Umbilical cord (tissue), 2 donors: ENCODE measurements at places on chromosomes 16 and 17. TPM values are rescaled to one million over a fixed set of nuclear protein-coding genes. Genes with fewer than 3 reads are reported as not detected.

DNA sequence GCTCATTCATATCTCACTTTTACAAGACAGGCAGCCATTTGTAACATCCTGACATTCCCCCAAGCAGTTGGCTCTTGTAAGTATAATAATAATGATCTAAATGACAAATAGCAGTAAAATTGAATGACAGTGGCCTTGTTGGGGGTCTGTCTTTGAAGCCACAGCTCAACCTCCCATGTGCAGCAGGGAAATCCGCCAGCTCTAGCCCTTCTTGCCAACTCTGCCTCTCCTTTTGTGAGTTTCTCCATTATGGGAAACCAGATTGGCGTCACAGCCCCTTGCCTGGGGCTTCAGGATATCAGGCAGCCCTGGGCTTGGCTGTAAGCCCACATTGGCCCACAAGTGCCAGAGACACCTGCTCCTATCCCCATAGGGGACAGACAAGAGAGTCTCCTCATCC lies 70.4 kb upstream of the CACNG5 start:
- DNase-seq: no peak

DNA sequence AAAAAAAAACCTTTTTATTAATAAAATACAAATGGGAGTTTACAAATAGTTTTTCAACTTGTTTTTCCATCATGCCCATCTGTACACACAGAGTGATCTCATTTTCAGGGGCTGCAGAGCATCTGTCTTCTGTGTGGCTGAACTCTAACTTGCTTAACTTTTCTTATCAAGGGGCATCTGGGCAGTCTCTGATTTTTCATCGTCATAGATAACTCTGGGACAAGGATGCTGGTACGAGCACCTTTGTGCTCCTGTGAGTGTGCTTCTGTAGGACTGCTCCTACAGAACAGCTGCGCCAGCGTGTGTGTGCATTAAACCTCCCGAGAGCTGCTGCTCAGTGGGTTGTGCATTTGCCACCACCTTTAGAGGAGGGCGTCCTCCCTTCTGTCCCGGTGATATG lies 34.6 kb upstream of the TAC4 start:
- no peak for DNase-seq

DNA sequence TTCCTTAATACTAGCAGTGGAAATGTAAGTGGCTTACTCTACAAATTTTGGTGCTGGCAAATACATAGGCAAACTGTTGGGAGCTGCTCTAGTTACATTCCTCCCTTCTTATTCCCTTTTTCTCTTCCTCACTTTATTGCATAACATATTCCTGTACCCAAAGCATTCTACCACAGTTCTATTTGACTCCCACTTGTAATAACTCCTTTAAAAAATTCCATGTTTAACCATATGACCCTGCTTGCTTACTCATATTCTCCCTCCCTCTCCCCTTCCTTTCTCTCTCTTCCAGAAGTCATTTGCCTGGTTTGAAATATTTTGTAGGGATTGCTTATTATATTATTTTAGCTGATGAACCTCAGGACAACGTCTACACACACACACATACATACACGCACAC lies 22.7 kb downstream of the NQO1 start:
- no peak for DNase-seq

- no peak for DNase-seq
Observed at GRCh38 chr16:3007059-3007956, 5.4 kb upstream of the CLDN9 start.

DNA sequence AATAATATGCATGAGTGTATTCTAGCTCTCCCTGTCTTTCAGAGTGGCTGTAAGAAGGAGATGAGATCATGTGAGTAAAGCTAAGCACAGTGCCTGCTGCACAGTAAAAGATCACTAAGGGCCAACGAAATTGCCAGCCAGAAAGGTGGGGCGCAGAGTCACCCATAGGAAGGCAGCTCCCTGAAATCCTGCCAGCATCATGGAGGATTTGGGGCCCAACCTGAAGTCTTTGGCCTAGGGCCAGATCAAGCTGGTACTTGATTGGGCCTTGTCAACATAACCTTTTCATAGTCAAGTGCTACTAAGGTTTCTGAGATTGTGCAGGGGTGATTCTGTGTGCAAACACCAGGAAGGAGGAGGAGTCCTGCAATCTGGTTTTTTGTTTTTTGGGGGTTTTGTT lies 16.5 kb downstream of the SCNN1B start:
- no peak for DNase-seq

DNA sequence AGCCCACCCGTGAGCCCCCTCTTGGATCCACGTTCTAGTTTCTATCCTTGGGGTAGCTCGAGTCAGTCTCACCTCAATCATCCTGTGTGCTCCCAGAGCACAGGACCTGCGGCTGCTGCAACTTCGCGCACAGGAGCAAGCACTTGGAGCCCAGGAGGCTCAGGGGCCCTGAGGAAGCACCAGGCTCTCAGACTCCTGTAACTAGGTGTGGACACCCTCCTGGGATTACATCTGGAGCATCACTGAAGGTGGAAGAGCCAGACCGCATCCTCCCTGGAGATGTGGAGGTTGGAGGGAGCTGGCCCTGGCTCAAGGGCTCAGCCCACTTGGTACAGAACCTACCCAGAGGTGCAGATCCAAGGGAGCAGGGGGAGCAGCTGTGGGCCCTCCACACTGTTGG lies 2.7 kb downstream of the HBQ1 start:
- no peak for DNase-seq

DNA sequence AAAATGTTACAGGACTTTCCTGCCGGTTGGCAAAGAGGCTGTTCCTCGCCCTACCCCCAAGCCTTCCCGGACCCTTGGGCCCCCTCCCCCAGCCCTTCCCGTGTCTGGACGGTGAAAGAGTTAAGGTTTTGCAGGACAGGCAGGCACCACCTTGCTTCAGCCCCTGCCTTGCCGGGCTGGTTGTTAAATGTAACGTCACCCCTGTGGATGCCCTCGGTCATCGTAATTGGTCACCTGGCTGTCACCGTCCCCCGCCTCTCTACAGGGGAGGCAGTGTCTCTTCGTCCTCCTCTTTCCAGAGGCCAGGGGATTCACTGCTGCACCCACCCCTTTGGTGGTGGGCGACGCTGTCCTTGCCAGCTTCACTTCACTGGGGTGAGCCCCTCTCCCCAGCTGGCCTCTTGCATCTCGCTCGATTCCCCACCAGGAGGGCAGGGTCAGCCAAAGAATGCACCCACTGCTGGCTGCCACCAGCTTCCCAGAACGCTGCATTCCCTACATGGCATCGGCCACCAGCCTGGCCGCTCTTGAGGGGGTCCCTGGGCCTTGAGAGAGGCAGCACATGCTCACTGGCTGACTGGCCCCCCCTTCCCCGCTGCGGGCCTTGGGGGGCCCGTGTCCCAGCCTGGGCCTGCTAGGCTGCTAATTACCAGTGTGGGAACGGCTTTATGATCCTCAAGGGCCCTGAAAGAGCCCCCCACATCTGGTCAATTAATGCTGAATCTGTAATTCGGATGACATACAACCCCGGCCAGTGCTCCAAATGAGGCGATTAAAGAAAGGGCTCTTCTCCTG lies 25.2 kb upstream of the GSE1 start:
- DNase-seq: no peak

DNA sequence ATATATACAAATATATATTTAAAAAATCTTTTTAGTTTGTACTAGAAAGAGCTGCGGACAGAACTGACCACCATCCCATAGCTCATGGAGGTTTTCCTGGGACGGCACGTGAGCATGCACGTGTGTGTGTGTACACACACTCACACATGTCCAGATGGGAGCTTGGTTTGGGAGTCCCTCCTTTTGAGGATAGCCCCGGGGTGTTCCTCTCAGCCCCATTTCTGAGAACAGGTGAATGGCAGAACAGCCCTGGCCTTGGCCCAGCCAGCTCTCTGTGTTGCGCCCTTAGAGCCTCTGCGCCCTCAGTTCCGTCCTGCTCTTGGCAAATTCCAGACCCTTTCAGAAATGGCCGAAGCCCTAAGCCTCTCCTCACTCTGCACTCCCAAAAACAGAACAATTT lies 70.1 kb downstream of the AMFR start:
- no peak for DNase-seq

DNA sequence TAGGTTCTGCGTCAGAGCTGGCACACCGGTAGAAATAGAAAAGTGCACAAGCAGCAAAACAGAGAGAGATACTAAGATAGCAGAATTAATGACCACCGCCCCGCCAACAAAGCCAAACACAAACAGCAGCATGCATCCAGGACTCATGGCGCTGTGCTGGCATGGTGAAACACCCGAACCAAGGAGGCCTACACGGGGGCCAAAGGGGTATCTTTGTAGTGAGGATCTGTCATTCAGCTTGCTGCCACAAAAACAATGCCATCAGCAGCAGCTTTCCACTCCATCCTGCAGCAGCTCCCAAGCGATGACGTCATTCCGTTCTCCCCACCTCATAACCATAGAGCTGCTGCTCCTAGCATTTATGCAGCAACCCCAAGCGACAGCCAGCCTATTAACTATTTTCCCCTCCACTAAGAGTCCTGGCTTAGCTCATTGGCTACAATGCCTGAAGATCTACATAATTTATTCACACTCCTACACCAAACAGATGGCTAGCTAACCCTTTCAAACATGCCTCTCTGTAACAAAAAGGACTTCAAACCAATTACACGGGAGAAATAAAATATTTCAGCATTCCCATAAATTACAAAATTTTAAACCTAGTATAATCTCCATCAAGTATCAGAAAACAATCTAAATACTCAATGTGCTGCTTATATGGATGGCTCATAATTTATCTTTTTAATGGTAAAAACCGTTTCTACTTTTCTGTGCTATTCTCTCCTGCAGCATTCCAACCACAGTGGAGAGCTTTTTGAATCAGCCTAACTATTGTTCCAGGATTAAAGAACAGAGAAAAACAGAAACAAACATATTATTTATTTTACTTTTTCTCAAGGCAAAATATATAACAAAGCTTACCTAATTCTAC lies 73.9 kb downstream of the SPAG9 start:
- DNase-seq: peak; percentile 82

GRCh38 chr17:62670202-62670821 lies 42.8 kb downstream of the MRC2 start:
- peak; percentile 54 for DNase-seq

GRCh38 chr16:89081556-89081955 lies 12.1 kb upstream of the ACSF3 start:
- no peak for DNase-seq

DNA sequence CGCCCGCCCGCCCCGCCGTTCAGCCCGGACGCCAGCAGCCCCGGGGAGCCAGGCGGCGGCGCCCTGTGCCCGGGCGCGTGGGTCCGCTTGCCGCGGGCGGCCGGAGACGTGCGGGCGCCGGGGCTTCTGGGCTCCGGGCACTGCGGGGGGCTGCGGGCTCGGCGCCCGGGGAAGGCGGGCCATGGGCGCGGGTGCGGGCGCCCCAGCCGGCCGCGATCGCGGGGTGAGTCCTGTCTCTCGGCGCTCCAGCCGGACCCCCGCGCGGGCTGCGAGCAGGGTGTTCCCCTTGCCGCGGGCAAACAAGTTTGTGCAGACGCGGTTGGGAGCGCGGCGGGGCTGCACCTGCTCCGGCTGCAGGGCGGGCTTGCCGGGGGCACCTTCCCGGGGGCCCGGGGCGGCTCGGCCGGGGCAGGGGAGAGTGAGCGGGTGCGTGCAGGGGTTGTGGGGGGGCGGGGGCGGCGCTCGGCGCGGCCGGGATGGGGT lies 292 bp downstream of the WSCD1 start:
- no peak for DNase-seq

GRCh38 chr17:82627405-82627804 lies 20.8 kb downstream of the WDR45B start:
- no peak for DNase-seq

GRCh38 chr17:17151055-17151454 lies 55.1 kb downstream of the PLD6 start:
- DNase-seq: no peak

- DNase-seq: no peak
Observed at GRCh38 chr17:63931981-63932561, at the start of gene CD79B. Gene CD79B (minus strand): TSS chr17:63932331. CDS start chr17:63932261, 70 bp downstream.

GRCh38 chr16:64346080-64346479 lies 775.8 kb downstream of the CDH11 start:
- no peak for DNase-seq

- DNase-seq: no peak
Observed at GRCh38 chr16:59236804-59237458, 502.8 kb upstream of the GOT2 start.

DNA sequence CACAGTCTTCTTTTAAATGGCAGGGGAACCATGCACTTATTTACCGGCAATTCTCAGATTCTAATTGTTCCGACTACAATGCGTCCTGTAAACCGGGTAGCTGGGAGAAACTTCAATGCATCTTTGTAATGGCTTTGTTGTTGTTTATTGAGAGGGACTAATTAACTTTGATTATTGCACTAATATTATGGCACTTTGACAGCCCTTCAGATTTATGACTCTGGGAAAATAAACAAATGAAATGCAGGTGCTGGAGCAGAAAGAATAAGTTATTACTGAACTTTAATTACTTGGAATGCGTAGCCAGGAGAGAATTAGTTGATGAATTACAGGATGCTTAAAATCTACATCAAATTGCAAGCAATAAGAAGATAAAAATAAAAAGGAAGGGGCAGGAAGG lies 77.0 kb downstream of the WWOX start:
- no peak for DNase-seq

DNA sequence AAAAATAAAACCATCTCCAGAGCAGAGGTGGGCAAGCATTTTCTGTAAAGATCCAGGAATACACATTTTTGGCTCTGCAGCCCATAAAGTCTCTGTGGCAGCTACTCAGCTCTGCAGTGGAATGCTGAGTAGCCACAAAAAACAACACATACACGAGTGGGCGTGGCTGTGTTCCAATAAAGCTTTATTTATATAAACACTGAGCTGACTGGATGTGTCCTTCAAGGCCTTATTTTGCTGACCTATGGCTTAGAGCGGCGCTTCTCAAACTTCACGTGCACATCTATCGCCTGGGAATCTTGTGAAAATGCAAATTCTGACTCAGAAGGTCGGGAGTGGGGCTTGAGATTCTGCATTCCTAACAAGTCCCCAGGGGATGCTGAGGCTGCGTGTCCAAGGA lies 39.7 kb downstream of the XYLT1 start:
- DNase-seq: no peak

GRCh38 chr17:17480593-17481148 lies 3.9 kb downstream of the MED9 start:
- DNase-seq: no peak

- DNase-seq: no peak
Observed at GRCh38 chr17:76077584-76078110, 1.3 kb upstream of the ZACN start.

GRCh38 chr16:61891460-61891859 lies 144.8 kb downstream of the CDH8 start:
- no peak for DNase-seq

GRCh38 chr17:80364091-80364691 lies 50.8 kb upstream of the ENDOV start:
- DNase-seq: no peak

The QPRT gene
- 56.3 TPM for total RNA-seq

The NHLRC4 gene
- 0.48 TPM for total RNA-seq

The ALOX15 gene
- total RNA-seq: not detected

The CES5A gene
- total RNA-seq: not detected

The ANKFN1 gene
- 12.5 TPM for total RNA-seq

The HSD11B2 gene
- 1.4 TPM for total RNA-seq

The PPY gene
- total RNA-seq: not detected

The IL17C gene
- total RNA-seq: not detected

The PRSS27 gene
- total RNA-seq: 1.4 TPM

The SALL1 gene
- 1.2 TPM for total RNA-seq

The DNAH3 gene
- total RNA-seq: 1.4 TPM

The BCL6B gene
- 35.2 TPM for total RNA-seq

The PRSS36 gene
- 0.48 TPM for total RNA-seq
